ENCODE measurements at places on chromosomes 5 and 9.
A peak's percentile ranks its signal among the peaks of the same experiment; 100 is the strongest.

- no peak for DNase-seq
These were observed 57.3 kb upstream of the TAF11L2 start for GRCh38 chr5:17440766-17441165.

- no peak for DNase-seq
These were observed 927.9 kb downstream of the MAT2B start for GRCh38 chr5:164433106-164433870.

DNA sequence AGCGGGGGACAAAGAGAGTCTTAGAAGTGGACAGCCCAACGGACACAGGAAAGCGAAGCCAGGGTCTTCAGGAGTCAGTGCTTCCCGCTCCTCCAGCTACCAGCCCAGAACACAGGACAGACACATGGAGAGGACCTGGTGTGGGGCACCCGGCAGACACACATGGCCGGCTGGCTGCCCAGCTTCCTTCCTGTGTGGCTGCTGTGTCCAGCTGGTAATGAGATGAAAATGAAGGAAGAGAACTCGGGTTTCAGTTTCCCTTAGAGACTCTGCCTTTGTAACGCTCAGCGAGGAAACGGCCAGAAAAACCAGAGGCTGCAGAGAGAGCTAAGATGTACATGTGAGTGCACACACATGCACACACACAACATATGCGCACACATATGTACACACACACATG is 87.5 kb downstream of the SECISBP2 start:
- DNase-seq = no peak

GRCh38 chr9:90948156-90948555 is 146.5 kb downstream of the SYK start:
- no peak for DNase-seq

DNA sequence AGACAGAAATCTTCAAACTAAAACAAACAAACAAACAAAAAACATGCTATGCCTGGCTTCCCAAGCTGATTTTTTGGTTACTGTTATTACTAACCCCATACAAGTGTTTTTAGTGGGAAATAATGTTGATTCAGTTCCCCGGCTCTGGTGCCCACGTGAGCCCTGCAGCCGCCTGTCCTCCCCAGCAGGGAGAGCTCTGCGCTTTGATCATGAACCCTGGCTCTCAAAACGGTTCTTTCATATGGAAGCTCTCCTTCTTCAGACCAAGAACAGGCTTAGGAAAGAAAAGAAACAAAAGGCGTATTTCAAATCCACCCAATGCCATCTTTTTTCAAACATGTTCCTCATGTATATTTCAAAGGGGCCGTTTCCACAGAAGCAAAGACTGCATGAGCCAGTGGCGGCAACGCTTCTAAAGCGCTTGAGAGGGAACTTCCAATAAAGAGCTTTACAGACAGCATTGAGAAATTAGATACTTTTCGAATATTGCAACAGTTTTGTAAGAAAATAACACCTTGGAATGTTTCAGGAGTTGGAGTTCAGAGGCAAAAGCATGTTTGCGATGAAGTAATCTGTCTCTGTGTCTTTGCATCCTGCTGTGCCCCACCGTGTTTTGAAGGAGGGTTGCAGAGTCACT is 74.8 kb downstream of the ICE1 start:
- DNase-seq = peak; percentile 72

- DNase-seq = no peak
These were observed 2.0 kb downstream of the ASPN start for GRCh38 chr9:92480291-92480771.

DNA sequence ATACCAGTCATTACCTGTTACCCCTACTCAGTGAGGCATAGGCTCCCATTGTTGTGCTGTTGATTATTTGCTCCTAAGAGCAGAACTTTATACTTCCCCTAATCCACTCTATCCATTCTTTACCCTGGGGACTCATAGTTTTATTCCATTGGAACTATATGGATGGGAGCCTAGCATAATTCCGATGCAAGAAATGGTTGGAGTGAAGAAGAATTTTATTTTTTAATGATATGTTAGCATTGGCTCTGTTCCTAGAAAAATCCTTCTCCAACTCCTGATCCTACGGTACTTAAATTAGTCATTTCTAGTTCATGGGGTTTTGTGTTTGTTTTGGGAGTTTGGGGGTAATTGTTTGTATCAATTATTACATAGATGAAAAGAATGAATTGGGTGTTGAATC is 191.5 kb downstream of the GOLPH3 start:
- no peak for DNase-seq

DNA sequence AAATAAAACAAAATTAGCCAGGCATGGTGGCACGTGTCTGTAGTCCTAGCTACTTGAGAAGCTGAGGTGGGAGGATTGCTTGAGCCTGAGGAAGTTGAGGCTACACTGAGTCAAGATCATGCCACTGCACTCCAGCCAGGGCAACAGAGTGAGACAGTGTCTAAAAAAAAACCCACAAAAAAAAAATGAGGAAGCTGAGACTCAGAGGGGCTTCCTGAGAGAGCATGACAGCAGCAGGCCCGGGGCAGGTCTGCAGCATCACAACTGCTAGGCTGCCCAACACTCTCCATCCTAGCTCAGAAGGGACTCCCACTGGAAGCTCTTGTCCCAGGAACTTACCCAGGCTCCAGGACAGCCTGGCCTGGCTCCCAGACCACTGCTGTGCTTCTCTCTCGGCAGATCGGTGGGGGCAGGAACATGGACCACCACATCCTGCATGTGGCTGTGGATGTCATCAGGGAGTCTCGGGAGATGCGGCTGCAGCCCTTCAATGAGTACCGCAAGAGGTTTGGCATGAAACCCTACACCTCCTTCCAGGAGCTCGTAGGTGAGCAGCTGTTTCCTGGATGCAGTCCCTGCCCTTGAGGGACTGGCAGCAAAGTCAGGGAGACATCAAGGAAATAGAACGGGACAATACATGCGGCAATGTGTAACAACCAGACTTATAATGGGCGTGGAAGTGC is 19.1 kb downstream of the PTGS1 start:
- DNase-seq = no peak

DNA sequence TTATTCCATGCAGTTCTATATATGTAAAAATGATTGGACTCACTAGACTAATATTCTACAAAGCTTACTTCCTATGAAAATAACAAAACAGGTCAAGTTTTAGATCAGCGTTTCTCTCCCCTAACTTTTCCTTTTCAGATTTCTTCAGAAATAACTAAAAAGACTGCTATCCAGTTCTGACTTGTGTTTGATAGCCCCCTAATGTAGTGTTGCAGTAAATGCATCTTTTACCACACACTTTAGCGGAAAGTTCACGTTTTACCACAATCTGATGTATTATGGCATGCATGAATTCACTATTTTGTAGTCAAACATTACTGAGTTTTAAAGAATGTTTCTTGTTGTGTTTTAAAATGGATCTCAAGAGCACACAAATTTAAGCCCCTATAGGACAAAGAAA is 292.7 kb downstream of the RAB3C start:
- DNase-seq = no peak

DNA sequence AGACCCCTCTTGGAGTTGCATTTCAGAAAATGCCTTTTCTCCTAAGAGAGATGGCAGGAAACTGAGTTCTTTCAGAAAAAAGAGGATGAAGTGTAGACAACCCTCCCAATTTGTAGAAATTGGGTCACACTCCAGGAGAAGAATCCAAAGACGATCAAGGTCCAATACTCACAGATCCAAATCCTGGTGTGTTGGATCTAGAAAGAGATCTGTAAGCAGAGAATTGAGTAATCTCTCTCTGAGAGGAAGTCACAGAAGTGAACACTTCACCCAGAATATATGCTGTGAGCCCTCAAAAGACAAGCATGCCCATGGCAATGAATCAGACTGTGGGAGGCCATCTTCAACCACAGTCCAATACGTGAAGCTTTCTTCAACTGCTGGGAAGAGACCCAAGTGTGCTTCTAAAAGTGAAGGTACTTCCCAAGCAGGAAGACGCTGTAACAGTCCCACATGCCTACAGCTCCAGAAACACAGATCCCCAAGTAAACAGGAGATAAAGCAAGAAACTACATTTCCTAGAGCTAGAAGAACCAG is 182.7 kb downstream of the SMC2 start:
- DNase-seq = no peak

DNA sequence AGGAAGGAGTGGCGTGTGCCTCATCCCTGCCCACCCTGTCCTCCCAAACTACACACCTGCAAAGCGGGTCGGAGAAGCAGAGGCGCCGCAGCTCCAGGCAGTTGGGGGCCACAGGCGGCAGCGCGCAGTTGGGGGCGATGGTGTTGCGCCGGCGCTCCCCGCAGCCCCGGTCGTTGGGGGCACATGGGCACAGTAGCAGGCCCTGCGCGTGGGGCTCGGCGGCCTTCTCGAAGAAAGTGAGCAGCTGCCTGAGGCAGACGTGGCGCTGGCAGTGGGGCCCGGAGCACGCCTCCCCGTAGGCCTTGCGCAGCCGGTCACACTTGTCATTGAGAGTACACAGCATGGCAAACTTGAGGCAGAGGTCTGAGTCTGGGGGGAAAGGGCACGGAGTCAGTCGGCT is 16.8 kb downstream of the GFRA3 start:
- no peak for DNase-seq

- DNase-seq = no peak
These were observed 35.4 kb upstream of the IL17B start for GRCh38 chr5:149414405-149415065.

DNA sequence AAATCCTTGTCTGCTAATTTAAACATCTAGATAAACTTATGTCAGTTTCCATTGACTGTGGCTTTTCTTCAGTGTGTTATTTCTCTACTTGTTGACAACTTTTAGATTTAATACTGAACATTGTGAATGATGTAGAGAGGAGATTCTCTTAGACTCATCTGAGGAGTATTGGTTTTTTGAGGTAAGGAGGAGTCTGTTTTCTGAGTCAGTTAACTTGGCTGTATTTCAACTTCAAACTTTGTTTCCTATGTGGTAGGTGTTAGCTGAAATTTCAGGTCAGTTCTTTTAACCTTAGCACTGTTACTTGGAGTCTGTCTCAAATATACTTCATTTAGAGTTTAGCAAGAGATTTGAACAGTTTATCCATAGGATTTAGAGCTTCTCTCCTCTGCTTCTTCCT is 67.9 kb downstream of the XRCC4 start:
- no peak for DNase-seq

GRCh38 chr9:114719290-114719689 is 37.3 kb upstream of the TEX48 start:
- no peak for DNase-seq

DNA sequence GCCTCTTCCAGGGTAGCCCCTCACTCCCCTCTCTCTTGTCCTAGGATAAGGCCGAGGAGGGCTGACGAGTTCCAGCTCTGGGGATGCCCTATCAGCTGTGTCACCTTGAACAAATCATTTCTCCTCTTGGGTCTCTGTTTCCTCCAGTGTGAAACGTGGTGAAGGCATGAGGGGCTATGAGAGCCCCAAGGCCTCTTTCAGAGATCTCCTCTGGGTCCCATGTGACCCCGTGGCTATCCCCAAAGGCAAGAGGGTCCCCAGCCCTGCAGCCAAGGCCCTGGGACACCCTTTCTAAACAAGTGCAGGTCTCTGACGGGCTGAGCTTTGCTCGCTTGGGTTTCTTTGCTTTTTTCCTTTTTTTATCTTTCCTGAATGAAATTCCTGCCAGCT is 25.5 kb upstream of the SPTLC1 start:
- no peak for DNase-seq

GRCh38 chr9:123002754-123003153 is 30.7 kb upstream of the GPR21 start:
- no peak for DNase-seq

DNA sequence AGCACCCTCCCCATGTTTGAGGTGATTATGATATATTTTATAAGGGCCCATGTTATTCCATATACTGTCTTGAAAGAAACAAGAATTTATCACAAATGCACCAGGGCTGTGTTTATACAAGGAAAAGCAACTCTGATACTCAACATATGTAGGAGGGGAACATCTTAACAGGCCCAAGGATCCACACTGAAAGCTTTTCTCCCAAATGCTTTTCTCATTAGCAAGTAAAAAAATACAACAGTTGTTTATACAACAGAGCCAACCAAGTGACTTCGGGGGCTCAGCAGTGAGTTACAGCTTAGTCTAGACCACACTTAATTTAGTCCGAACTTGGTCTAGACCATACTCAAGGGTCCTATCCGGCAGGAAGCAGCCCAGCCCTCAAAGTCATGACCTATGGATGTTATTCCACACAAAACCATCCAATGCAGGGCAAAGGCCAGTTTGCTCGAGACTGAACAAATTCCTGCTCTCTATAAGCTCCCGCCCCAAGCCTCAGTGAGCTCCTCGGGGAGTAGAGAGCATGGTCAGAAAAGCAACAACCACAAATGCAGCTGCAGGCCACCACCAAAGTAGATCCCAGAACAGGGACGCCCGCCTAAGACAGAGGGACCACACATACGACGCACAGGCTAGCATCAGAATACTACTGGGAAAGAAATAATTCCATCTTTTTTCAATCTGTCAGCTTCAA is 6.8 kb downstream of the GZMK start:
- DNase-seq = no peak

GRCh38 chr5:108381954-108382783 is at the start of gene FBXL17:
Gene FBXL17, minus strand, starts transcription at chr5:108382098.
- DNase-seq = peak; percentile 45

DNA sequence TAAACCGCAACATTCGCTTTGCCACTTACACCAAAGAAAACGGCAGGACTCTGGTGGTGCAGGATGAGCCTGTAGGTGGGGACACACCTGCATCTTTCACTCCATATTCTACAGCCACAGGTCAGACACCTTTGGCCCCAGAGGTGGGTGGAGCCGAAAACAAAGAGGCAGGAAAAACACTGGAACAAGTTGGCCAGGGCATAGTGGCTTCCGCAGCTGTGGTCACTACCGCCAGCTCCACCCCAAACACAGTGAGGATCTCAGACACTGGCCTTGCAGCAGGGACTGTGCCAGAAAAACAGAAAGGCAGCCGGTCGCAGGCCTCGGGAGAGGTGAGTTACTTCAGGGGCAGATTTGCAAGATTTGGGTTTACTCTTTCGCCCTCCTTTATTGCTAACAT is 33.8 kb downstream of the KDM3B start:
- DNase-seq = no peak

GRCh38 chr9:93290495-93291434 is 106.8 kb downstream of the WNK2 start:
- no peak for DNase-seq

DNA sequence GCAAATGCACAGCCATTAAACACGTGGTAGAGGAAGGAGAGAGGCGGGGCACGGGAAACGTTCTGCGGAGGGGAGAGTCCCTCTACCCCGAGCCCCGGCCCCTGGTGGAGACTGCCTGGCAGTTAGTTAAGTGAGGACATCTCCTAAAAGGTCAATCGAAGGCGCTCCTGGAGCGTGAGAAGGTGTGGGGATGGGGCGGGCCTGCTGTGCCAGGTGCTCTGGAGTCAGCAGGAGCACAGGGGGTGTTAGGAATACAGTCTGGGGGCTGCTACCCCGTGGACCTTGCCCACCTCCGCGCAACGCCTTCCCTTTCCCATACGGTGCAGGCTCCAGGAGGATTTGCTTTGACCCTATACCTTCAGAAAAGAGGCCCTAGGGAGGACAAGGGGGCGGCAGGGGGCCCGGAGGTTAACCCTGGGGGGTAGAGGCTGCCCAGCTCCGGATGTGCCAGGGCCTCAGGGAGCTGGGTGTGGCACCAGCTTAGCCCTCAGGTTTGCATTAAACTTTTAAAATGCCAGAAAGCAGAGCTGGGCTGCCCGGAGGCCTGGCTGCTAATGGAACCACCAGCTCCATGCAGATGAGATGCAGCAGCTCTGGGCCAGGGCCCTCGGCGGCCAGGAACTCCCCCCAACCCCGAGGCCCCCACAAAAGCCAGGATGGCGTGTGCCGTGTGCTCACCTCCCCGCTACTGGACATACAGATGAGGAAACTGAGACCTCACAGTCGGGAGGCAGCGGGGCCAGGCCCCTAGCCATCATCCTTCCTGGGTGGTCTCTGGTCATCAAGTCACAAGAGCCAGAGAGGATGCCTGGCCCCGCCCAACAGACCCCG is 39.2 kb downstream of the NACC2 start:
- DNase-seq = no peak
